T-helper 2 cell treated with Interferon-gamma antibody and Interleukin-4, amounts not matched to agents 5 μg/mL and 100 μg/mL, for 36 hours (primary cell): ENCODE measurements at places on chromosomes 3 and 15.

GRCh38 chr3:140499114-140499757, 178.6 kb upstream of the TRIM42 start:
- no peak for DNase-seq

DNA sequence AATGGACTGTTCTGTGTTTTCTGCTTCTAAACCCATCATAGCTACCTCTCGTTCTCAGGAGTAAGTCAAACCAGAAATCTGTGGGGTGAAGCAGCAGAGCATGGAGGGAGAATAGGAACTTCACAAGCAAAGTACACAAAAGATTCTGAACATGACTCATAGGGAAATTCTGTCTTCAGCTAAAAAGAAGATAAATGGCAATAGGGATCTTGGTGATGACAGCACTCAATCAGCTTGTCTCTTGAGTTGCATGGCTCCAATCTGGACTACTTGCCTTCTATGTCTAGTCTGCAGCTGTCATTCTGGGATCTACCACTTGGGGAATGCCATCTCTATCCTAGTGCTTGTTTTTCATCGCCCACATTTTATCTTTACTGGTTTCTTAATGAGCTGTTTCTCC, 13.5 kb upstream of the GRAMD1C start:
- no peak for DNase-seq

GRCh38 chr3:128623762-128624176, 26.8 kb downstream of the RPN1 start:
- no peak for DNase-seq

DNA sequence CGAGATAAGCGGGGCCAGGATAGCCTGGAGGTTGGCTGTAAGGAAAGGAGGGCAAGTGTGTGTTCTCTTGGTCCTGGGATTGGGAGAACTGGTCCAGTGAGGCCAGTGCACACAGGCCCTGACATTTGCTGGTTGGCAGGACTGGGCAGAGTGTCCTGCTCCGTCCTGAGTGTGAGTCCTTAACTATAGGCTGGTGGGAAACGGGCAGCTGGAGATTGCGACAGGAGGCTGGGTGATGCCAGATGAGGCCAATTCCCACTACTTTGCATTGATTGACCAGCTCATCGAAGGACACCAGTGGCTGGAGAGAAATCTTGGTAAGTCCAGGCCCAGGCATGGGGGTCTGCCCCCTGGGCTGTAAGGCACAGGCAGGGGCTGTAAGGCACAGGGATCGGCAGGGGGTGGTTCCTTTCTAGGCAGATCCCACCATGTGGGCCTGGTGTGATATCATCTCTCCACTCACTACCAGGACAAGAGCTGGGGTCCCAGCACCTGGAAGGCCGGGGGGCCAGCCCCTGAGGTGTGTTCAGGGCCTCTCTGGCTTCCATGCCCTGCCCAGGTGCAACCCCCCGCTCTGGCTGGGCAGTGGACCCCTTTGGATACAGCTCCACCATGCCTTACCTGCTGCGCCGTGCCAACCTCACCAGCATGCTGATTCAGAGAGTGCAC, 3.2 kb downstream of the MAN2A2 start:
- DNase-seq: no peak

DNA sequence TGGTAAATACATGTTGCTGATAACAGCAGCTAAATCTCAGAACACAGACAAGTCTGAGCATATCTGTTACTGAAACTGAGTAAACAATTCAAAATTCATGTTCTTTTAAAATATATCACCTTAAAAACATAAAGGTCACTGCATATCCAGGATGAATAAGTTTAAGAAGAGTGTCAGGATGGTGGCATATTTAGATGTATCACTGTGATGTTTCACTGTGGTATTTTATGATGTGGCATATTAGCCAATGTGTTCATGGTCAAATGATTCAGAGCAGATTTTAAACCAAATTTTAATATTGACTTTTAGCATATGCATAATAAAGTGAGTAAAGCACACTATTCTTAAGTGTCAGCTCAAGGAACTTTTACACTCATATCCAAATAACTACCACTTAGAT, 346.4 kb upstream of the DPPA4 start:
- no peak for DNase-seq

- no peak for DNase-seq
These were observed 156.7 kb downstream of the DIPK2A start for GRCh38 chr3:144128108-144128892.

DNA sequence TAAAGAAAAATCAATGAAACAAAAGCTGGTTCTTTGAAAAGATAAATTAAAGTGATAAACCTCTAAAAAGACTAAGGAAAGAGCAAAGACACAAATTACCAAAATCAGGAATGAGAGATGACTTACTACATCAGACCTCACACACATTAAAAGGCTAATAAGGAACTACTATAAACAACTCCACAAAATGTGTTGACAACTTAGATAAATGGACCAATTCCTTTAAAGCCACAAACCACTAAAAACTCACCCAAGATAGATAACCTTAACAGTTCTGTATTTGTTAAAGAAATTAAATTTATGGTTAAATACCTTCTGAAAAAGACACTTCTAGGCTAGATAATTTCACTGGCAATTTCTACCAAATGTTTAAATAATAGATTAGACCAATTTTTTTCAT, 170.4 kb downstream of the SMAD6 start:
- DNase-seq: no peak

GRCh38 chr3:16050641-16051467, 123.6 kb upstream of the GALNT15 start:
- no peak for DNase-seq

DNA sequence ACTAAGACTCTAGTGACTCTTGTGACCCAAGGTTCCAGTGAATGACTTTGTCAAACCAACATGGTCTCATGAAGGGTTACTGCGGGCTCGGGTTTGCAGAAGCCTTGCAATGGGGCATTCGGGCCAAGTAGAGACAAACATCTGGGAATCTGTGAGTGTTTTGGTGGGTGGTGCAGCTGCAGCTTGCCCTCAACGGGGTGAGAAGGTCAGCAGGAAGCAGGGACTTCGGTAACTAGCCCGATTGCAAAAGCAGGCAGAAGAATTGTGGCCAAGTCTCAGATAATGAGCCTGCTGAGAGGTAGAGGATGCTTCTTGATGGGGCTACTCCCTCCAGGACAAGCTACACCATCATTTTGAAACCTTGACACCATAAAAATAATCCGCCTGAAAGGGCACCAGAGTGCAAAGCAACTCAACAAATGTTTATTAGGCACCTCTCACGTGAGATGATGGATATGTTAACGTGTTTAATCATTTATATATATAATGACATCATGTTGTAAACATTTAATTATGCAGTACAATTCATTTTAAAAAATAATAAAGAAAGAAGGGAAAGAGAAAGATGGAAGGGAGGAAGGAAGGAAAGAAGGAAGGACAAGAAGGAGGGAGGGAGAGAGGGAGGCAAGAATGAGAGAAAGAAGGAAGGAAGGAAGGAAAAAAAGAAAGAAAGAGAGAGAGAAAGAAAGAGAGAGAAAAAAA, 263.9 kb upstream of the IGF1R start:
- no peak for DNase-seq

DNA sequence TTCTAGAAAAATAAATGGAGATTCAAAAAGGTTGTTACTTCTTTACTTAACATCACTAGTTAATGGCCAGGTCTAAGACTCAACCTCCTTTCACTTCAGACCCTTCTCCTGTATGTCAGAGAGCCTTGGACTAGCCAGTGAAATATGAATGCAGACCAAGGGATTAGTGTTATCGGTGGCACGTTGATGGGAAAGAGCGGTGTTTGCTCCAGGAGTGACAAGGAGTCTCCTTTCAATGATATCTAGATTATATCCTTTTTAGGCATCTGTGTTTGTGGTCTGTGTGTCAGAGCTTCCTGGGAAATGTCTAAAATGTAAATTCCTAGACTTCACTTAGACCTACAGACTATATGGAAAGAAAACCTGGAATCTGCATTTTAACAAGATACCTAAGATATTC, 658.0 kb upstream of the KCNMB2 start:
- no peak for DNase-seq

- no peak for DNase-seq
These were observed 10.9 kb downstream of the GPD1L start for GRCh38 chr3:32117320-32117719.

DNA sequence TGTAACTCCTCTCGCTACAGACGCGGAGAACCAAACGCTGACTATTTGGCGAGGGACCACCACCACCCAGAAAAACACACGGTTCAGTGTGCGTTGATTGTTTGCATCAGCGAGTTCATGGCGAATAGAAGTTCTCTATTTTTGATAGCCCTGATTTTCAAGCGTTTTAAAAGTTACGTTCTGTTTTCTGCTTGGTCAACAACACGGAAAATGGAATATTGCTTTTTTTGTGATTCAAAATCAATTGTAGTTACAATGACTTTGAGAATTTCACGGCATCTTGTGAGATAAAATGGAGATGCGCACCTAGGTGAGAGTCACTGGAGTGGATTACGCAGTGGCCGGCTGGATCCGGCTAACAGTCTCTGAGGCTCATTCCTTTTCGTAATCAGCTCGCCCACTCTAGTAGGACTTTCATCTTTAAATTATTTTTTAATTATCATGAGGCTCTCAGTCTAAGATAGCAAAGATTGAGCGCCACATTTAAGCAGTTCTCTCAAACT, 54.8 kb downstream of the CCDC54 start:
- DNase-seq: no peak

DNA sequence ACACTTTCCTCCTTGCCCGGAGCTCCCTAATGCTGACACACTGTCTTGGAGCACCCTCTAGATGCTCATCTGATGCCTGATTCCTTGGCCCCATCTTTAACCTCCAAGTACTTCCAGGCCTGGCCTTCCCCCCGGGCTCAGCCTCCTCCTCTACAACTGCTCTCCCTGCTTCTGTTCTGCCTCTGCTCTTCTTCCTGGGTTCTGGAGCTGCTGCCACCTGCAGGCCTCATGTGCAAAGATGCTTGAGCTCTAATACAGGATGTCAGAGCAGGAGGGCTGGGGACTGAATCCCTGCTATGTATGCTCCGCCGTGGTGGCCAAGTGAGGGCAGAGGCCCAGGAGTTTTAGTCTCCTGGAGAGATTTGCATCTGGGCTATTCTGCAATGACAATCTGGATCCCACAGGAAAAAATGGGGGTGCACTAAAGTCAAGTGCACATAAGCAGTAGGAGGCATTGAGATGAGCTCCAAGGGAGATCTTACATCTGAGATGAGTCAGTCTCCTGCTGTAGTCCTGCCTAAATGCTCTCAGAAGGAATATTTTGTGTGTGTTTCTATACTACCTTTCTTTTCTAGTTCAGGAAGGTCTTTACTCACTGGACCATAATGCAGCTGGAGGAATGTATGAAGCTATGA, 296.3 kb downstream of the UACA start:
- DNase-seq: no peak

- no peak for DNase-seq
These were observed 163.4 kb upstream of the AGTR1 start for GRCh38 chr3:148534089-148534988.

- no peak for DNase-seq
These were observed 187.3 kb upstream of the TSC22D2 start for GRCh38 chr3:150220799-150221198.
